ENCODE measurements at places on chromosomes 4 and X.

DNA sequence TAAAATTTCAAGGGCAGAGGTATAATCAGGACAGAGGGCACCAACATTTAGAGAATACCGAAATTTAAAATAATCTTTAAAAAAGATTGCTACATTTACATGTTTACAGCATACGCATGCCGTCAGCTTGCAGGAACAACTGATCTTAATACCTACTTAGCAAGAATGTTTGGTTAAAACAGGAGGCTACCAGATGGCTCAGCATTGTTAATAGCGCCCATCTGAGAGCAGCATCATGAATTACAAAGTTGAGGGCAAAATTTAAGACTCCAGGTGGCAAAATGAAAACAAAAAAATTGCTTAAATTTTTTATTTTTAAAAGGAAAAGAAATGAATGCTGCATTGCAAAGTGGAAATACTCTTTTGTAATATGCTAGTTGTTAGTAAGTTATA, 241.3 kb downstream of the C4orf33 start:
- DNase-seq = no peak

GRCh38 chr4:52164116-52164515, 113.0 kb downstream of the SPATA18 start:
- no peak for DNase-seq

DNA sequence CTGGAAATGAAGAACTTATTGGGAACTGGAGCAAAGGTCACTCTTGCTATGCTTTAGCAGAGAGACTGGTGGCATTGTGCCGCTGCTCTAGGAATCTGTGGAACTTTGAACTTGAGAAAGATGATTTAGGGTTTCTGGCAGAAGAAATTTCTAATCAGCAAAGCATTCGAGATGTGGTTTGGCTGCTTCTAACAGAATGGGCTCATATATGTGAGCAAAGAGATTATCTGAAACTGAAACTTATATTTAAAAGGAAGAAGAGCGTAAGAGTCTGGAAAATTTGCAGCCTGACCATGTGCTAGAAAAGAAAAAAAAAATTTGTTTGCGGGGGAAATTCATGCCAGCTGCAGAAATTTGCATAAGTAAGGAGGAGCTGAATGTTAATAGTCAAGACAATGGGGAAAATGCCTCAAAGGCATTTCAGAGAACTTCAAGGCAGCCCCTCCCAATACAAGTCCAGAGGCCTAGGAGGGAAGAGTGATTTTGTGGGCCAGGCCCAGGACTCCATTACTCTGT, 35.9 kb upstream of the PAPSS1 start:
- no peak for DNase-seq

- no peak for DNase-seq
These were observed 45.2 kb downstream of the CCDC158 start for GRCh38 chr4:76375703-76376102.

DNA sequence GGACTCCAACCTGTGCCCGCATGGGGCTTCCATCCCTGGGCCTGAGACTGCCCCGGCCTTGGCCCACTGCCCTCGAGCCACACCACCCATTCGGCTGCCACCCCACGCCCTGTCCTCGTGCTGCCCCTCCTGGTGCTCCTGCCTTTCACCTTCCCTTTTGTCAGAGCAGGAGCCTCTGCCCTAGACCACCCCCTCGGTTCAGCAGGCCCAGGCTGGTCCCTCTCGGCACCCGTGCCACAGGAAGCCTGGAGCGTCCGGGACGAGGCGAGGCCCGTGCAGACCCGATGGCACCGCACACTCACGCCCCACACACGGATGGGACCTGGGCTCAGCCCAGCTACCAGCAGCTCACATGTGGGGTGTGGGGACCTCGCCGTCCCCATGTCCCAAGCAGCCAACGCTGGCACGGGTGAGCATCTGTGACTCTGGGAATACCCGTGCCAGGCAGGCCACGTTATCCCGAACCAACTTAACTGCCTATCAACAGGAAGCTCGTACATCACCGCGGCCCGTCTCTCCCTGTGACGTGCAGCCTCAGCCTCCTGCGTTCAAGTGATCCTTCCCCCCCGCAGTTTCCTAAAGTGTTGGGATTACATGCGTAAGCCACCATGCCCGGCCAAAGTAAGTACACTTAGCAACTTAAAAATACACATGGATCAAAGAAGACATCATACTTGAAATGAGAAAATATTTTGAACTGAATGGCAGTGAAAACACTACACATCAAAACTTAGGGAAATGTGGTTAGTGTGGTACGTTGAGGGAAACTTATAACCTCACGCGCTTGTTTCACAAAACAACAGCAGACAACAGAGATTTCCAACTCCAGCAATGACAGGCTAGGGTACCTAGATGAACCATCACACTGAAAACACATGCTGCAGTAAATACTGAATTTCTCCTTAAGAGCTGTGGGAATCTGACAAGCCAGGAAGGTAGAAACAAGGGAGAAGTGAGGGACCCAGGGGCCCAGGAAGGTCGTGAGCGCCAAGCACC, 29.0 kb downstream of the LRPAP1 start:
- DNase-seq = no peak

GRCh38 chr4:159941076-159941475, 838.2 kb downstream of the RAPGEF2 start:
- no peak for DNase-seq

- DNase-seq = no peak
These were observed 197.3 kb downstream of the OR13H1 start for GRCh38 chrX:131741103-131741581.

- DNase-seq = no peak
These were observed 120.4 kb downstream of the GATB start for GRCh38 chr4:151640381-151640780.

DNA sequence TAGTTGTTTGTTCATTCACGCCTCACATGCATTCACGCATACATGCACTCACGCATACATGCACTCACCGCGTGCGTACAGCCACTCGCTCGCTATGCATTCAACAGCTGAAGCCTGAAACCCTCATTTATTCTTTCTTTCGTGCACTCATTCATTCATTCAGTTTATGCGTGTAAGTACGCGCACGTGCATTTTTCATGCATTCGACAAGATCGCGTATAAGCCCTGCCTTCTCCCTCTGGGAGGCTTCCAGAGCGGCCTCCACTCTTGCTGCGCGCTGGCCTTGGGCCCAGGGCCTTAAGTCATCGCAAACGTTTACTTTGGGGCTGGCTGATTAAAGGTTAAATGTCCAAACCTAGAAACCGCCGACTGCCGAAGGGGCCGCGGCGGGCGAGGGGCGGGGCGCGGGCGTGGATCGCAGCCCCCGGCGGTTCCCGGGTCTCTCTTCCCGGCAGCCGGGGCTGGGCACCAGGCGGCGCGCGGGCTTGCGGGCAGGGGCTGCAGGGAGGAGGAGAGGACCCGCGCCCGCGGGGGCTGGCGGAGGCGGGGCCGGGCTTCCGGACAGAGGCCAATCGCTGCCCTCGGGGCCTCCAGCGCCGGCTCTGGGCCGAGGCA, at the start of gene GYG2:
TSS of gene GYG2 (plus strand) at position 587 of the 615 bp plus-strand sequence. CDS start 1,259 bp downstream, outside the sequence.
- DNase-seq = no peak

- DNase-seq = no peak
These were observed 761.4 kb downstream of the CCSER1 start for GRCh38 chr4:90888571-90888970.

DNA sequence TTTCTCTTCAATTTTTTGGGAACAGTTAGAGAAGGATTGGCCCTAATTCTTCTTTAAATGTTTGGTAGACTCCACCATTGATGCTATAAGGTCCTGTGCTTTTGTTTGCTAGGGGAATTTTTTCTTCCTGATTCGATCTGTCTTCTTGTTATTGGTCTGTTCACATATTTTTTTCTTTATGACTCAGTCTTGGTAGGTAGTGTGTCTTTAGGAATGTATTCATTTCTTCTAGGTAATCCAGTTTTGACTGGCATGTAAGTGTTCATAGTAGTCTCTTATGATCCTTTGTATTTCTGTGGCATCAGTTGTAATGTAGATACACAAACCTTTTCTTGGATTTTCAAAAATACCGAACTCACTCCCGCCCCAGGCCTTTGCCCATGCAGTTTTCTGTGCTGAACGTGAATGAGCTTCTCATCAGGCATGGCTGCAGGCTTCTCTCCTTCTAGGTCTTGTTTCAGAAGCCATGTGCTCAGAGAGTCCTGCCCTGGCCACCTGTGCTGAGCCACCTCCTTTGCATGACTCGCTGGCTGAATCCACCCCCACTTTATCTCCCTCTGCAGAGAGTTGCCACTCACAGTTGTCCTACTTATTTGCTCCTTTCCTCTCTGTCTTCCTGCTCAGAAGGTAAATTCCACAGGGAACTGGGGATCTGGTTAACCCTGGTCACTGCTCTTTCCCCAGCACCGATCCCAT, 67.0 kb downstream of the STK32B start:
- no peak for DNase-seq

DNA sequence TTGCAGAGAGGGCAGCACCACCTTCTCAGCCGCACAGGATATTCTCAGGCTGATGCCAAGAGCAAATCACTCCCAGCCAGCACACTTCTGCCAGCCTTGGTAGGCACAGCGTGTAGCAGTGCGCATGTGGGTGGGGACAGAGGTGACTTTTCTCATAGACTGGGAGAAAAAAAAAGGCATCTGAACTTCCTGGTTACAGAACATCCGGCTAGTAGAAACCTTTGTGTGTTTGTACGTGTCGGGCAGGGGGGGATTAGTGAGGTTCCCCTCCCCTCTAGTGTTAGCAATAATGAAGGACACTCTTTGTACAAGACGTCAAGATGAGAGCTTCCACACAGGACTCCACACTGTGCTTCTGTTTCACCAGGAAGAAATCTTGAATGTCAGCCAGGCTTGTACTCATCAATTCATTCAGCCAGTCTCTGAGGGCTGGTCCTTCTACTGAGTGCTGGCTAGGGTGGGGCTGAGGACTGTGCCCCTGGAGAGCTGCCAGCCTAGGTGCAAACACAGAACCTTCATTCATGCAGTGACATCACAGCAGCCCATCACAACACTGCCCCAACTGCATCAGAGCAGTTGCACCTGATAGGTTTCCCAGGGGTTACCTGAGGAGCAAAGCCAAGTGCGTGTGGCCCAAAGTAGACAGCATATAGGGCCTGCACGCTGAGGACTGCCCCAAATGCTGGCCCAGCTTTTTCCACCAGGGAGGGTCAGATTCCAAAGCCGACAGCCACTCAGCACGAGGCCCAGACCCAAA, 34.7 kb downstream of the SLC25A5 start:
- DNase-seq = no peak

DNA sequence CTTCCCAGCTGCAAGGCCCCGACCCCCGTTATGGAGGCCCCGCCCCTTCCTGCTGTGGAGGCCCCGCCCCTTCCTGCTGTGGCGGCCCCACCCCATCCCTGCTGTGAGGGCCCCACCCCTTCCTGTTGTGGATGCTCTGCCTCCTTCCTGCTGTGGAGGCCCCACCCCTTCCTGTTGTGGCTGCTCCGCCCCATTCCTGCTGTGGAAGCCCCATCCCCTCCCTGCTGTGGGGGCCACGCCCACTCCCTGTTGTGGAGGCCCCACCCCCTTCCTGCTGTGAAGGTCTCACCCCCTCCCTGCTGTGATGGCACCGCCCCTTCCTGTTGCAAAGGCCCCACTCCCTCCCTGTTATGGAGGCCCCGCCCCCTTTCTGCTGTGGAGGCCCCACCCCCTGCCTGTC, 104.9 kb upstream of the PSAPL1 start:
- DNase-seq = no peak

GRCh38 chrX:39360101-39360500, 558.8 kb downstream of the MID1IP1 start:
- no peak for DNase-seq

DNA sequence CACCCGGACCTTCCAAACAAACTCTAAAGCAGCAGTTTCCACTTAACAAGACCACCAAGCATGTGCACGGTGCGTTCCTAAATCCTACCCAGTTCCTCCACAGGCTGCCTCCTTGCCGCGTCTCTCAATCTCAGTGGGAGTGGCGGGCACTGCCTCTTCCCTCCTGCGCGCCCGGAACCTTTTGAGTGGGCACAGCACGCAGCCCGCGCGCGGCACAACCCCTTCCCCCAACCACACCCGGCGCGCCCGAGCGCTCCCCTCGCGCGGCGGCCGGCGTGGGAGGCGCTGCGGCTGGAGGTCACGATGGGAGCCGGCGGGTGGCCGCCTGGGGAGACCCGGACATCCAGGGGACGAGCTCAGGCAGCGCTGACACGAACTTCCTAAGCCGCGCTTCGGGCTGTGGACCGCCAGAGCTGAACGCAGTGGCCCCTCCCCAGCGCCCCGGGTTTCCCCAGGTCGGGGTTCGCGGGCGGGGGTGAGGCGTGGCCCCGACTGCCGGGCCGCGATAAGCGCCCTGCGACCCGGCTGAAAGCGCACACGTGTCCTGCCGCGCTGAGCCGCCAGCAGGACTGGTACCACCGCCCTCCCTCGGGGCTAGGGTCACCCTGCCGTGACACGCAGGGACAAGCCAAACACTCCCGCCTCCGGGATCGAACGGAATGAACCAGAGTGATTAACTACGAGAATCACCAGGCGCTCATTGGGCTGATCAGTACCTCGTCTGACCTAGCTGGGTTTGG, at the start of gene ABCG2:
TSS of gene ABCG2 (minus strand) at position 151 of the 740 bp plus-strand sequence. CDS start 18,644 bp downstream, outside the sequence.
- no peak for DNase-seq

DNA sequence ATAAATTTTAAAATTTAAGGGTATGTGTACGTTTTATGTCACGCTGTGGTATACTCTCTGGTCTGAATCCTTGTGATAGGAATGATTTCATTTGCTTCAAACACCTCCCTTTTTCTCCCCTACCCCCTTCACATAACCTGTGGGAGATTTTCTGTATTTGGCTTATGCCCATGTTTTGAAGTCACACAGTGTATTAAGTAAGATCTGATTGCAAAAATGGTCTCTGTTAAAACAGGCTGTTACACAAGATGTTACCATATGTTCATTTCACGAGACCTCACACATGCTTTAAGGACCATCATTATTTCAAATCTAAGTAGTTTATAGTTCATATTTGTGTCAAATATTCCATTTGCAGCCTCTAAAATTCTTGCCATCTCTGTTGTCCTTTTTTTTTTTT, 63.5 kb downstream of the TMEM131L start:
- DNase-seq = no peak

- DNase-seq = no peak
These were observed 193.4 kb downstream of the UGT8 start for GRCh38 chr4:114791976-114792375.

- peak; percentile 64 for DNase-seq
These were observed 110.1 kb upstream of the VEGFC start for GRCh38 chr4:176902710-176903323.

DNA sequence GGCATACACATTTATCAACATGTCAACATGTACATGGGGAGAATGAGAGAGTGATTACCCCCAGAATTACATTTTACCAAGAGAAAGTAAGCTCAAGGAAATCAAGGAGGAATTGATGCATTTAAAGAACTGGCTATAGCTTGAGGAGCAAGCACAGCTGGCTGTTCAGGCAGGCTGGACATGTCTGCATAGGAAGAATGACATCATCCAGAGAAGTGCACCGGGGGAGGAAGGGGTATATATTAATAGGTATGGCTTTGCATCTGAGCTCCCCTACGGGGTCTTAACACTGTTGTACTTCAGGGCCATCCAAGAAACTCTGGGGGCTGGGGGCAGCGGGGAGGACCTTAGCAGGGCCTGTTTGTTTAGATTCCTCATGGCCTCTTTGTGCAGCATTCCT, 222.4 kb upstream of the VCX start:
- DNase-seq = no peak

DNA sequence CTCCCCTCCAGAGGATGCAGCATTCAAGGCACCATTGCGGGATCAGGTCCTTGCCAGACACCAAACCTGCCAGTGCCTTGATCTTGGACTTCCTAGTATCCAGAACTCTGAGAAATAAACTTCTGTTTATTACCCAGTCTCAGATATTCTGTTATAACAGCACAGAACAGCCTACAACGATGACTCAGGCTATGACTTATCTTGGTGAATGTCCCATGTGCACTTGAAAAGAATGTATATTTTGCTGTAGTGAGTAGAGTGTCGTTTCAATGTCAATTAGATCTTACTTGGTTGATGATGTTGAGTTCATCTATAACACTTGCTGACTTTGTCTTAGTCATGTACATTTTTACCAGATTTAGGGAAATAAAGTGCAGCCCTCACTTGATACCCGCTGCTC, 34.5 kb upstream of the PGRMC1 start:
- DNase-seq = no peak
